CD4-positive, alpha-beta T cell treated with Interleukin-17A for 4 hours (primary cell): ENCODE measurements at places on chromosomes 7 and 10.

- DNase-seq, result no peak
Measured at GRCh38 chr7:71659622-71660021, 527.7 kb downstream of the GALNT17 start.

DNA sequence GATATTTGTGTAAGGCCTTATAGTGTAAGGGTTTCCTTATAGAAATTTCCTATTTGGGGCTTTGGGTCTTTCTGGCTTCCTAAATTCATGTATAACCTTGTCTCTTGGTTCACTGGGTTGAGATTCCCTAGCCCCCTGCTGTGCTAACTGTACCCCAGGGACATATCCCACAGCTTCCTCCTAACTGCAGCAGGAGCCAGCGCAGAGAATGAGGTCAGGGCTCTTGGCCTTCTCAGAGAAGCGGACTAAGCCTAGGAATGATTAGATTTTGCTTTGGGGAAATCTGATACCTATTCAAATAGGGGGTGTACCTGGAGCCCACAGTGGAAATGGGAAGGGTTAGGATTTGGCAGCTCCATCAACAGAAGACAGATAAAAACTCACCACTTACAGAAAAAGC lies 138.1 kb upstream of the EFCAB10 start:
- DNase-seq, result no peak

DNA sequence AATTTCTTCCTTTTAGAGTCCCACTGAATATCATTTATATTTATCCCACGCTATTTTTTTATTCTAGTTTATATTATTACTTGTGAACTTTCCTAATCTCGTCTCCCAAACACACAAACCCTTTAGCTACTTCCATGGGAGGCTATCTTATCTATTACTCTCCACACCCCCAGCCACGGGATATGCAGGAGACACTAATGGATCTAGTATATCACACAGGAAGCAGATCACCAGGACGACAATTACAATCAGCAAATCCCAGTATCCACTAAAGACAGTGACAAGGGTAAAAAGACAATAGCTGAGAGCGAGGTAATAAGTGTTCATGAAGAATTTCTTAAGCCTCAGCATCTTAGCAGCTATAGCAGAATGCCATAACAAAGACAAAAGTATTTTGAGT lies 3.8 kb upstream of the AKR1E2 start:
- DNase-seq, result no peak

- DNase-seq, result no peak
Measured at GRCh38 chr7:16697507-16698199, 51.7 kb downstream of the BZW2 start.

- peak; percentile 27 for DNase-seq
Measured at GRCh38 chr7:30226614-30227268, 57.7 kb upstream of the ZNRF2 start.
